ENCODE measurements at places on chromosomes 4 and X. TPM values are rescaled to one million over a fixed set of nuclear protein-coding genes. Genes with fewer than 3 reads are reported as not detected.

The COQ2 gene
- total RNA-seq, result 21.9 TPM

The NDP gene
- not detected for total RNA-seq

The FAM53A gene
- 0.91 TPM for total RNA-seq

The RNF175 gene
- total RNA-seq, result not detected

The GPC4 gene
- total RNA-seq, result not detected

The GABRG1 gene
- total RNA-seq, result not detected

The ARHGAP4 gene
- 317 TPM for total RNA-seq

DNA sequence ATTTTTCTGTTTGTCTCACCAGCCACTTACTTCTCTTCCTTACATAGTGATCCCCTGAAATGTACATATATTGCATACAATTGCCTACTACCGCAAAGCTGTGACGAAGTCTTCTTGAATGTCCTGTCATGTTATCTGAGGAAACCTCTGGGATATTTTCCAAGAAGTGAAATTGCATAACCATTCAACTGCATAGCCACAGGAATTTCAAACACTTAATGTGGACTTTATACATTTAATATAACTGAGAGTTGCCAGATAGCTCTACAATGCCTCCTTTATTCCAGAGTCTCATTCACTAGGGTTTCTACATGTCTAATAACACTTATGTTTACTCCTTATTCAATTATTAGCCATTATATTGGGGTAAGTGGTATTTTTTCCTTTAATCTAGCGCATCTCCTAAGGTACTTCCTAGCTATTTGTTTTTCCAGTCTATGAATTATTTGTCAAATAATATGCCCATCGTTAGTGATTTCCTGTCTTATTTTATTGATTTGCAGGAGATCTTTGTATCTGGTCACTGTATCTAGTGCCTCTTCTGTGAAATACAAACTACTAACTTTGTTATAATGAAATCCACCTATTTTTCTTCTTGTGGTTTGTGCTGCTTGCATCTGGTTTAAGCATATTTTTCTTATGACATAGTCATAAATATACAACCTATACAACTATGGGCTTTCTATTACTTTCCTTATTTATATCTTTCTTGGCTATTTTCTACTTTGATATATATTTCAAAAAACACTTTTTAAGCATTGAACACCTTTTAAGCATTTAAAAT lies 69.2 kb upstream of the GRID2 start:
- DNase-seq, result no peak

GRCh38 chr4:94827481-94828110 lies 69.8 kb downstream of the BMPR1B start:
- DNase-seq, result no peak

GRCh38 chr4:66653937-66654336 lies 891.4 kb downstream of the CENPC start:
- no peak for DNase-seq

GRCh38 chr4:41185614-41186592 lies 28.4 kb downstream of the APBB2 start:
- DNase-seq, result no peak

DNA sequence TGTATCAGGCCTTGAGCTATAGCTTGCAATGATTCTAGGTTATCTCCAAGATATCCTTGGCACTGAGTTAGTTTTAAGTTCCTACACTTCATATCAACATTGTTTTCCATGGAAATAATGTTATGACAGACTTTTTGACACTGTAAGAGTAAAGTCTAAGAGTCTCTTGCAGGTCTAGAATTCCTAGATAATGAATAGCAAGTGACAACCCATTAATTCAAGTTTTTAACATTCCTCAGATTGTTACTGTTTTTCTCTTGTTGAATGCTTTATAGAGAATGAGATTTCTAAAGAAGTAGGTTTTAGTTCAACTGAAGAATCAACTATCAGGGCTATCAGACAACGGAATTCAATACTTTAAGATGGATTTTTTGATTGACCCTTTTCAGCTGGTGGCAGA lies 276.1 kb downstream of the PPP3CA start:
- no peak for DNase-seq

GRCh38 chr4:176309046-176309445 lies 10.7 kb upstream of the SPCS3 start:
- no peak for DNase-seq

GRCh38 chrX:101393530-101394305 lies 2.9 kb downstream of the RPL36A start:
- DNase-seq, result no peak

Data from activated CD8-positive, alpha-beta T cell treated with anti-CD3 and anti-CD28 coated beads, Interleukin-2, amount 10 ng/mL, durations not matched to agents 7 days and 5 days (primary cell).